ENCODE measurements at places on chromosomes 5 and 9. TPM values are rescaled to one million over a fixed set of nuclear protein-coding genes. Genes with fewer than 3 reads are reported as not detected.

GRCh38 chr5:143877196-143877595 is 65.2 kb downstream of the HMHB1 start:
- H3K27me3 ChIP-seq: no peaks in the 10 kb centered on the region
- no peaks in the 10 kb centered on the region for H3K4me1 ChIP-seq
- no peaks in the 10 kb centered on the region for H3K36me3 ChIP-seq
- no peak overlapping the region for H3K4me3 ChIP-seq

Gene RNF208
- 0.93 TPM for total RNA-seq

GRCh38 chr9:113708821-113709713 is 167.0 kb upstream of the ZNF618 start:
- H3K4me1 ChIP-seq: peaks cover 23% of the 10 kb centered on the region
- no peaks in the 10 kb centered on the region for H3K36me3 ChIP-seq
- H3K4me3 ChIP-seq: no peak overlapping the region

Gene PCDHB12
- total RNA-seq: not detected

DNA sequence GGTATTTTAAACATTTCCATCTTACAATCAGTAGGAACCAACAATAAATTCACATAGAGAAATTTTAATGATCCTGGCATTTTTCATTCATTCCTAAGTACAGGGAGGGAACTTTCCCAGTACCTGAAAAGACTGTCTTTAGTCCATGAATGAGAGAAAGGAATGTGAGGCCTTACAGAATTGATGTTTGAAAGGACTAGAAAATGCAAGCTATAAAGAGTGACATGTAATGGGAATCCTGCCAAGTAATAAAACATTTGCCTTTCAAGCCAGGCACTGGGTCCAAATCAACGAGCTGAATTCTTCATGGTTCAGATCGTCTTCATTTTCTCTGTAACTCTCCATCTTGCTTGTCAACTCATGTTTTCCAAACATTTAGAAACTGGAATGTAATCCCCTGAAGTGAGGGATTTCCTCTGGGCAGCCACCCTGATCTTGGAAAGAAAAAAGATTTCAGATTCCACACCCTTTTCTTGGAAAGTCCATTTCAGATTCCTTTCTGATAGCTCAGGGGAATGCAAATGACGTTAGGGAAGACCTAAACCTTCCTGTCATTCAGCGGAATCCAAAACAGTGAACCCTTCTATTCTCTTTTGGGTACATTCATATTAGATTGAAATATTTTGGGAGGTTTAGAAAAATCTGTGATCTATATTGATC is 315.8 kb downstream of the SH3GL2 start:
- H3K4me3 ChIP-seq: no peak overlapping the region
- H3K27ac ChIP-seq: no peak overlapping the region
- no peaks in the 10 kb centered on the region for H3K4me1 ChIP-seq
- DNase-seq: no peak

GRCh38 chr9:2116073-2116472 is 100.9 kb downstream of the SMARCA2 start:
- H3K27ac ChIP-seq: no peak overlapping the region
- no peak for DNase-seq
- peaks cover 90% of the 10 kb centered on the region for H3K36me3 ChIP-seq
- no peak overlapping the region for H3K4me3 ChIP-seq

DNA sequence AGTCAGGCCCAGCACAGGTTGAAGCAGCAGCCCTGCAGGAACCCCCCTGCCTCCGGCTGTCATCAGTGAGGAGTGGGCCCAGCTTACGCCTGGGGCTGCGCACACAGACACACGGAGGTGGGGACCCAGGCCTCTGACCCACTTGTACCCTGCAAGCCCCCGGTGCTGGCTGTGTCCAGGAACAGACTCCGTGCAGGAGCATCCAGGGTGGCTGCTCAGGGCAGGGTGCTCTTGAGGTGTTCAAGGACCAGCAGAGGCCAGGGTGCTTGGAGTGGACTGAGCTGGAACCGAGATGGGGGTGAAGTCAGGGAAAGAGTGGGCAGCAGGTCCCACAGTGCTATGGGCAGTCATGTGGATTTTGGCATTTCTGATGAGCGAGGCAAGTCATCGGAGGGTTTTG is 199.5 kb downstream of the CACNA1B start:
- H3K27me3 ChIP-seq: no peaks in the 10 kb centered on the region
- H3K4me3 ChIP-seq: no peak overlapping the region
- DNase-seq: no peak
- H3K27ac ChIP-seq: no peak overlapping the region

DNA sequence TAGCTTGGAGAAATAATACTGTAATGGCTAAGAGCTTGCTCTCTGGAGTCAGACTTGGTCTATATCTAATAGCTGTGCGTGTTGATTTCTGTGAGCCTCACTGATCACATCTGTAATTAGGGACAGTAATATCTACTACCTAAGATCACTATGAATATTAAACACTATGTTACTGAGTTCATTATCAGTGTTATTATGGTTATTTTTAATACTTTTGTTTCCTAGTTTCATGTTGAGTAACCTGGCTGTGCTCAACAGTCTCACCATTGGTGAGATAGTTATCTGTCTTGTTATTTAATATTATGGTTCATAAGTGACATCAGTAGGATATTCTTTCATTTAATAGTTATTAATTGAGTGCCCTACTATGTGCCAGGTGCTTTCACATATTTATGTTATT is 22.4 kb upstream of the CAVIN4 start:
- no peaks in the 10 kb centered on the region for H3K36me3 ChIP-seq
- H3K4me1 ChIP-seq: no peaks in the 10 kb centered on the region
- H3K27ac ChIP-seq: no peak overlapping the region
- no peak overlapping the region for H3K4me3 ChIP-seq
- H3K27me3 ChIP-seq: no peaks in the 10 kb centered on the region

DNA sequence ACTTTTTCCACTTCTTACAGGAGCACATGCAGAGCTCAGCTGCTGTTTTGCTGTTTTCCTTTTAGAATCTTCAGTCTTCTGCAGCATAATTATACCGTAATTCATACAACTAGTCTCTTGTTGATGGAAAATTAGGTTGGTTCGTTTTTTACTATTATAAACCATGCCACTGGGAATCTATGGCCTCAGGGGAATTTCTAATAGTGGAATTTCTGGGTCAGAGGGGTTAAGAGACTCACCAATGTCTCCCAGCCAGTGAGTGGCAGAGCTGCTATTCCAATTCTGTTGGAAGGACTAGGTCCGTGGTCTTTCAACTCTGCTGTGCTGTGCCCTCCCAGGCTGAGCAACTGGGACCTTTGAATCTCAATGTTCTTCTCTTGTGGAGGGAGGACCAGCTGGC is 282.5 kb downstream of the ZSWIM6 start:
- no peak for DNase-seq
- no peaks in the 10 kb centered on the region for H3K36me3 ChIP-seq
- no peak overlapping the region for H3K4me3 ChIP-seq
- no peaks in the 10 kb centered on the region for H3K27me3 ChIP-seq
- H3K27ac ChIP-seq: no peak overlapping the region

GRCh38 chr5:68884144-68884754 is 209.6 kb upstream of the SLC30A5 start:
- H3K27ac ChIP-seq: no peak overlapping the region
- H3K36me3 ChIP-seq: no peaks in the 10 kb centered on the region
- H3K4me3 ChIP-seq: no peak overlapping the region
- no peaks in the 10 kb centered on the region for H3K4me1 ChIP-seq
- no peaks in the 10 kb centered on the region for H3K27me3 ChIP-seq

GRCh38 chr5:142913728-142914338 is 143.7 kb downstream of the ARHGAP26 start:
- no peaks in the 10 kb centered on the region for H3K4me1 ChIP-seq
- DNase-seq: no peak
- no peak overlapping the region for H3K27ac ChIP-seq
- peaks cover 57% of the 10 kb centered on the region for H3K36me3 ChIP-seq
- H3K4me3 ChIP-seq: no peak overlapping the region
- no peaks in the 10 kb centered on the region for H3K27me3 ChIP-seq

DNA sequence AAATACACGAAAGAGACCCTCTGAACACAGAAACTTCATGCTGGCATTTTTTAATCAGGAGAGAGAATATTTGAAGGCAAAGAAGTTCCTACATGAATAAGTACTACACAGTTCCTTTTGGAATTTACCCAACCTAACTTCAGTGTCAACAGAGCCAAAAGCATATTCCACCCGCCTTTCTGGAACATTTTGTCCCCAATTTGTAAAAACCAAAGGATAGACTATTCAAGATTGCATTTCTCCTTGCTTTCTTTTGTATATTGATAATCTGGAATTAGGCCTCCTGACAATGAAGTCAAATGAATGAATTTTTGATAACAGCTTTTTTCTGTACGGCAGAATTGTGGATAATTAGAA is 39.4 kb upstream of the TRAF1 start:
- no peaks in the 10 kb centered on the region for H3K27me3 ChIP-seq
- H3K4me3 ChIP-seq: no peak overlapping the region
- H3K27ac ChIP-seq: no peak overlapping the region
- no peaks in the 10 kb centered on the region for H3K4me1 ChIP-seq

DNA sequence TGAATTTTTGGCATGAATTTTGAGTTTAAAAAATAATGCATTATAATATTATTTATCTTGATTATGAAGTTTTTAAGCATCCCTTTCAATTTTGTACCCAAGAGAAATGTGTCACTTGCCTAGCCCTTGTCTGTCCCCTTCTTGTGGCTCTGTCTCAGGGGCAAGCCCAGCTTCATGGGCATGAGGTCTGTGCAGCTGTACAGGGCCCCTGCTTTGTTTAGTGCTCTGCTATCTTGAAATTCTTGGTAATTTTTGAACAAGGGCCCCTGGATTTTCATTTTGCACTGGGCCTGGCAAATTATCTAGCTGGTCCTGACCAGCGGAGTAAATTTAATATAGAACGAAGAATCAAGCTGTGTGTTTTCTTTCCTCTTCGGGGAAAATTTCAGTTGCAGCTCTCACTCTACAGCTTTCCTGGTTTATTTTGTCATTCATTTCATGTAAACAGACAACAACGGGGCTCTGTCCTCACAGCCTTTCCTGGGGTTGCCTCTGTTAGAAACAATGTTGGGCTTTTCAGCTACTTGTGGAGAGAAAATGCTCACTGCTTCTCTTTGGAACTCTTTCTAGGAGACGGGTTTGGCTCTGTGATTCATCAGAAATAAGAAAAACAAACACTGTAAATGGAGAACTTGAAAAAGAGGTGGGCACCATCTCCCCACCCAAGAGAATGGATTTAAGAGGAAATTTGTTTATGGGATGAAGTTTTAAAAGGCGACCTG is 41.1 kb downstream of the LIX1 start:
- no peaks in the 10 kb centered on the region for H3K4me1 ChIP-seq
- no peak overlapping the region for H3K4me3 ChIP-seq
